CD4-positive, alpha-beta T cell (primary cell): ENCODE measurements at places on chromosomes 2 and 18. TPM values are rescaled to one million over a fixed set of nuclear protein-coding genes. Genes with fewer than 3 reads are reported as not detected.

Gene TEKT4
- not detected for total RNA-seq

Gene MYOM1
- total RNA-seq = 1.5 TPM

Gene GNLY
- 45.1 TPM for total RNA-seq

Gene UGT1A3
- total RNA-seq = not detected

Gene MC2R
- total RNA-seq = not detected
